ENCODE measurements at places on chromosomes 12 and 14.
A peak's percentile ranks its signal among the peaks of the same experiment; 100 is the strongest.

GRCh38 chr14:61034416-61035120 is 53.5 kb downstream of the SLC38A6 start:
- no peak for DNase-seq

- DNase-seq, result no peak
Measured at GRCh38 chr14:56036353-56036752, 81.9 kb upstream of the PELI2 start.

DNA sequence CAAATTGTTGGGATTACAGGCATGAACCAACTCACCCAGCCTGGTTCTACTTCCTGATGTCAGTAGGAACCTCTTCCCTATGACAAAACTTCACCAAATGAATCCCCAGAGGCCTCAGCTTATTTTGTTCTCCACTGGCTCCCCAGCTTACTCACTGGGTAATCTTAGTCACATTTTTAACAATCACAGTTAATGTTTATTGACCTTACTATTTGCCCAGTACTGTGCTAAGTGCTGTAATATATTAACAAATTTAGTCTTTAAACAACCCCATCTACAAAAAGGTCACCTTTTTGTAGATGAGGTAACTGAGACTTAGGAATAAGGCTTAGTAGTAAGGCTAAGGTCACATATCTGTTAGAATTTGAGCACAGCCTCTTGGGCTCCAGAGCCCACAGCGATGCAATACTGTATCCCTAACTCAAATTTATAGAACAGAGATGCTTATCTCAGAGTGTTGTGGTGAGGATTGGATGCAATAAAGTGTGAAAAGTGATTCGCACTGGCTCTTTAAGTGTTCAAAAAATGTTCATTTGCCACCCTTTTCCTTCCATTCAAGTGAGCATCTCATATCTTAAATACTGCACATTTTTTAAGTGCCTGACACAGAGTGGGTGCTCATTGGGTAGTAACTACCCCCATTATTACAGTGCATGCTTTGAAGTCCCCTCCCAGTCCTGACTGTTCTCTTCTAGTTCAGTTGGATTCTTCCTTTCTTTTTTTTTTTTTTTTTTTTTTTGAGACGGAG is 146.4 kb upstream of the ARHGAP5 start:
- no peak for DNase-seq

GRCh38 chr12:1197264-1198018 is 206.4 kb downstream of the ERC1 start:
- DNase-seq, result no peak

DNA sequence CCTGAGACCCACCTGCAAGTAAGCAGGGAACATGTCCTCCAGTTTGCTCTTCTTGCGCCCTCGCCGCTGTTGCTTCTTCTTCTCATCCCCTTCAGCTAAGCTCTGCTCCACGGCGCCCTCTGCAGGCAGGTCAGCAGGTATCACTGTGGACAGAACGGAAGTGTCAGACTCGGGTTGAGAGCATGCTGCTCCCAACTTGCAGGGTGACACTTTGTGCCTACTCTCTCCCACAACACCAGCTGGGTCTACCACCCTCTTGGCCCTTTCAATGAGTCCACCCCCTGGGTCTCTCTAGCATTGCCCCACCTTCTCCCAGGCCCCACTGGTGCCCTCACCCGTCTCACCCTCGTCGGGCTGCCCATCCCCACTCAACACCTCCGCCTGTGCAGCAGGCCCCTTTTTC is 16.7 kb downstream of the KMT2D start:
- DNase-seq, result peak; percentile 61

- DNase-seq, result no peak
Measured at GRCh38 chr12:14879222-14879933, 6.3 kb downstream of the MGP start.

- no peak for DNase-seq
Measured at GRCh38 chr12:77947330-77947729, 116.6 kb downstream of the NAV3 start.

DNA sequence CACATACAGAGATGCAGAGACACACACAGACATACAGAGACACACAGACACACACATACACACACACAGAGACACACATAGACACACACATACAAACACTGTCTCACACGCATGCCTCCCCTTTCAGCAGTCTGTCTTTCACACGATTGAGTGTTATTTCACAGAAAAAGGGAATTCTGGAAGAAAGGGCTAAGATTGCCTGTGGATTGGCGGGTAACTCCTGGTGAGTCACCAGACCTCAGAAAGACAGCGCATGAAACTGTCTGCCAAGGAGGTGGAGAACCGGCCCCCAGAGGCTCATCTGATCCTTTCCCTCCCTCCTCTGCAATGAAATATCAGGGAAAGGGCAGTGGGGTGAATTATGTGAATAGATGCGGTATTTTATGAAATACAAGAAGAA is 127.2 kb upstream of the GSC start:
- DNase-seq, result no peak

- DNase-seq, result no peak
Measured at GRCh38 chr14:50528000-50528399, 4.4 kb downstream of the MAP4K5 start.

- DNase-seq, result no peak
Measured at GRCh38 chr12:90102957-90103652, 394.5 kb upstream of the ATP2B1 start.

- no peak for DNase-seq
Measured at GRCh38 chr14:33800735-33801163, 150.1 kb downstream of the EGLN3 start.

- no peak for DNase-seq
Measured at GRCh38 chr12:104458694-104459367, 2.1 kb downstream of the CHST11 start.

GRCh38 chr12:57722716-57723629 is 15.6 kb downstream of the AGAP2 start:
- no peak for DNase-seq

DNA sequence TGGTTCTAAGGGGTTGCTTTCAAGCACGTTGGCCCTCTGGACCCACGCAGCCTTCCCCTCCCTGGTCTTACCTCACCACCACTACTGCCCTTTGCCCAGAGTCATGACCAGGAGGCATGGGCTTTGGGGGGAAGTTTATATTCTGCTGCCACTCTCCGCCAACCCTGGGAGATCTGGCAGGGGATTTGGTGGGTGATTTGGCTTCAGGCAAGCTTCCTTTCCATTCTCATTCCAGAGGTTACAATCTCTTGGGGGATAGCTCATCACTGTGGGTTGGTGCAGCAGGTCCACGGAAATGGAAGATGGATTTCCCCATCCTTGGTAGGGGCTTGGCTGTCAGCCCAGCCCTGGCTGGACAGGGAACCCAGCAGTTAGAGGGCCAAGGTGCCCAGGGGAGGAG is 6.3 kb downstream of the PAH start:
- DNase-seq, result no peak

- no peak for DNase-seq
Measured at GRCh38 chr14:40987481-40987880, 619.2 kb upstream of the LRFN5 start.

DNA sequence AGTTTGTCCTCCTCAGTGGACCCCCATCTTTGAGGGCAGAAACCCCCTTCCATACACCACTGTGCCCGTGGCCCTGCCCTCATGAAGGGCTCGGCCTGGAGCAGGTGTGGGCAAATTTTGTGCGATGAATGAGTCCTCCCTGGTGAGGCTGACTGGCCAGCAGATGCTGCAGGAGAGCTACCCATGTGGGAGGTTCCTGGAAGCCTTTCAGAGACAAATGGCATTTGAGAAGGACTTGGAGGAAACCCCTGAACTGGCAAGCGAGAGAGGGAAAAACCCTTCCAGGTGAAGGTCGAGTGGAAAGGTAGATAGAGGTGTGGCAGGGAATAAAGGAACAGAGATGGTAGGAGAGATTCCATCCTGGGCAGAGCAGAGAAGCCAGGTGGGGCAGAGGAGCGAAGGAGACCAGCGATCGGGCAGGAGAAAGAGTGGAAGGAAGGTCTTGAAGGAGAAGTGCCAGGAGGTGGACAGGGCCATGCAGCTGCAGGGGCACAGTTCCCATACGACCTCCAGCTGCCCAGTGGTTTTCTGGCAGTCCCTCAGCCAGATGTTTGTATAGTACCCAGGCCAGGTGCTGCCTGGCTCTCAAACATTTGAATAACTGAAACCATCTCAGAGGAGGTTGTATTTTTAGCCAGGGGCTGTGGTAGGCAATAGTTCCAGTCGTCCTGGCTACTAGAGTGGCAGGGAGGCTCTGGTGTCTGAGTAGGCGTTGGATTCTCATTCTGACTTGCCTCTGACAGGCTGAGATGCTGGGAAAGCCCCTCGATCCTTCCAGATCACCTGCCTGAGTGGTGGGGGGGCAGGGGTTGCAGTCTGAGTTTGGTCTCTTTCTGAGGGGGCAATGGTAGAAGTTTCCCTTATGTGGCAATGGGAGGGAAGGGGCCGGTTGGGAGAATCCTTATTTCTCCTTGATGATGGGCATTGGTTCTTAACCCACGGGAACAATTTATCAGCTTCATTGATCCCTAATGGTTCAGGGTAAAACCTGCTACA is 40.1 kb downstream of the FBXL14 start:
- DNase-seq, result peak; percentile 25

- no peak for DNase-seq
Measured at GRCh38 chr14:76539130-76539529, 163.2 kb downstream of the ESRRB start.

- no peak for DNase-seq
Measured at GRCh38 chr12:104307655-104308000, 4.1 kb downstream of the EID3 start.

GRCh38 chr14:22471545-22472121 is 117.4 kb downstream of the DAD1 start:
- DNase-seq, result no peak

DNA sequence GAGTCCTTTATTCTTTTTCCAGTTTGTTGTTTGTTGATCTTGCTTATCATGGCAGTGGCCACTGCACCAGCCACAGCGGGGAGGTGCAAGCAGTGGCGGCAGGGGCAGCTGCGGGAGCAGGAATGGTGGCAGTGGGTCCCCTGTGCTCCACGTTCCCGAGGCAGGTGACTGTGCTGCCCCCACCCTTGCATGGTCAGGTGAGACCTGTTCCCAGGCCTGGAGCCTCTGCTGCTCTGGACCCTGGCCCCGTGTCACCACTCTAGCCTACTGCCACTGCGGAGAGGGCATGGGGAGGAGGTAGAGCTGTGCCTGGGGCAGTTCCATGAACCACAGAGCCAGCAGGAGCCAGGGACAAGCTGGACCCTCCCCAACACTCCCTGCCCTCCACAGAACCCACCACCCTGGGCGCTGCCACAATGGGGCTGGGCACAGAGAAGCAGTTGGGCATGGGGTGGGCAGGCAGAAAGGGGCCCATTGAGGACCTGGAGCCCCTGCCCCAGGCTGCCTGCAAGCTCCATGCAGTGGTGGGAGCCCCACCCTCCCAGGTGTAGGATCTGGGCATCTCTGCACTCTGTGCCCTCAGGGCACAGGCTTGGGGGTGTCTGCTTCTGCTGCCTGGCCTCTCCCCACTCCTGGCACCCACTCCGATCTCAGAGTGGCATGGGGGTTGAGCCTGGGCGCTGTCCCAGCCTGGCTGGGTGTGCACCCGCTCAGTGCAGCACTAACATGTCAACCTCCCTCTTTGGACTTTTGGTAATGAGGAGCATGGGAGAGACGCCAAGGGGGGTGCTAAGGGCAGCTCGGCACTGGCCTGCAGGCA is 23.1 kb upstream of the WDR20 start:
- no peak for DNase-seq

DNA sequence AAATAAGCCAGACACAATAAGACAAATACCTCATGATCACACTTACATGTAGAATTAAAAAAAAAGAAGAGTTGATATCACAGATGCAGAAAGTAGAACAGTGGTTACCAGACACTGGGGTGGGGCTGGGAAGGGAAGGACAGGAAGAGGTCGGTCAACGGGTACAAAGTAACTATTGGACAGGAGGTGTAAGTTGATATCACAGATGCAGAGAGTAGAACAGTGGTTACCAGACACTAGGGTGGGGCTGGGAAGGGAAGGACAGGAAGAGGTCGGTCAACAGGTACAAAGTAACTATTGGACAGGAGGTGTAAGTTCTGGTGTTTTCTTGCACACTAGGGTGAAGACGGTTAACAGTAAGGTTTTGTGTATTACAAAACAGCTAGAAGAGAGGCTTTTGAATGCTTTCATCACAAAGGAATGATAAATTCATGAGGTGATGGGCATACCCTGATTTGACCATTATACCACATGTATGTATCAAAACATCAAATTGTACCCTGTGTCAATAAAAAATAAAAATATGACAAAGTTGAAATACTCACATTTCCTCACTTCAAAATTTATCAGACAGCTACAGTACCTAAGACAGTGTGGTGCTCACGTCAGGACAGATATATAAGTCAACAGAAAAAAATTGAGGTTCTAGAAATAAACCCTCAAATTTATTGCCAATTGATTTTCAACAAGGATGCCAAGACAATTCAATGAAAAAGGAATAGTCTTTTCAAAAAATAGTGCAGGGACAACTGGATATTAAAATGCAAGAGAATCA is 32.8 kb downstream of the GALC start:
- DNase-seq, result no peak

GRCh38 chr12:116726694-116727093 is 11.2 kb downstream of the SPRING1 start:
- DNase-seq, result no peak

DNA sequence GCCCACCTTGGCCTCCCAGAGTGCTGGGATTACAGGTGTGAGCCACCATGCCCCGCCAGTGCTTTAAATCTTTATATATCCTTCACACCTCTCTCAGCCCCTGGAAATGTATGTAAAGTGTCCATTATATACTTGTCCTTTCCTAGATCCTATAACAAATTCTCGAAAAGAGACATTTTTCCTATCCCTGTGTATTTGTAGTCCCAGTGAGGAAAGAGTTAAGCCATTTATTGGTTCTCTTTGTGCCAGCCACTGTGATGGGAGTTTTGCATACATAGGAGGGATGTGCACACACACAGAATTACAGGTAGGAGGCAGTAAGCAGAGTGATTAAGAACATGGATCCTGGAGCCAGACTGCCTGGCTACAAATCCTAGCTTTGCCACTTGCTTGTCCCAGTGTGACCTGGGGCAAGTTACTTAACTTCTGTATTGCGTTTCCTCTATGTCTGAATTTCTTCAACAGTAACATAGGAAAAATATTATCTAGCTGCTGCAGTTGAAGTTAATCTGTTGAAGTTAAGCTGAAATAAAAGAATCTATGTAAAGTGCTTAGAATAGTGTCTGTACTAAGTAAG is 2.1 kb upstream of the RABGGTA start:
- no peak for DNase-seq

DNA sequence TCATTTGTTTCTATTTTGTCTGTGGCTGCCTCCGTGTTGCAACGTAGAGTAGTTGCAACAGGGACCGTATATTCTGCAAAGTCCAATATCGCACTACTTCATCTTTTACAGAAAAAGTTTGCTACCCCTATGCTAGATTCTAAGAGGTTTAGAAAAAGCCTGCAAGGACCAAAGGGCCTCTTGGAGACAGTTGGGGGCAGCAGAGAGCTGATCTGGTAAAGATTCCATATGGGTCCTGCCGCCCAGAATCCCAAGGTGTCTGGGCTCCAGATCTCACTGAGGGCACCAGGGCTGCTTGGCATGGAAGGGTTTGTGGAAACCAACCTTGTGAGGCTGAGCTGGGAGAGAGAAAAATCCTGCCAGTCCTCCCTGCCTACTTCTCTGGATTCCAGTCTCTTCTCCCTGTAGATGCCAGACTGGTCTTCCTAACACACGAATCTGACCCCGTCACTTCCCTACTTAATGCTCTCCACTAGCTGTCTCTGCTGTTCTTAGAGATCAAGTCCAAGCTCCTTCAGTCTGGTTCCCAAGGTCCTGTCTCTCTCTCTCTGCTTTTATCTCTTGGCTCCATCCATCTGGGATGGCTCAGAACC is 74.6 kb downstream of the GLRX5 start:
- DNase-seq, result no peak

Measured in stimulated activated CD4-positive, alpha-beta T cell treated with anti-CD3 and anti-CD28 coated beads, TNF-alpha, amount 100 ng/mL, for 48 hours (primary cell).